Renal pelvis (tissue), 12 donors: ENCODE measurements at places on chromosomes 1 and 21. TPM values are rescaled to one million over a fixed set of nuclear protein-coding genes. Genes with fewer than 3 reads are reported as not detected.

The ITLN2 gene
- not detected for polyA plus RNA-seq

DNA sequence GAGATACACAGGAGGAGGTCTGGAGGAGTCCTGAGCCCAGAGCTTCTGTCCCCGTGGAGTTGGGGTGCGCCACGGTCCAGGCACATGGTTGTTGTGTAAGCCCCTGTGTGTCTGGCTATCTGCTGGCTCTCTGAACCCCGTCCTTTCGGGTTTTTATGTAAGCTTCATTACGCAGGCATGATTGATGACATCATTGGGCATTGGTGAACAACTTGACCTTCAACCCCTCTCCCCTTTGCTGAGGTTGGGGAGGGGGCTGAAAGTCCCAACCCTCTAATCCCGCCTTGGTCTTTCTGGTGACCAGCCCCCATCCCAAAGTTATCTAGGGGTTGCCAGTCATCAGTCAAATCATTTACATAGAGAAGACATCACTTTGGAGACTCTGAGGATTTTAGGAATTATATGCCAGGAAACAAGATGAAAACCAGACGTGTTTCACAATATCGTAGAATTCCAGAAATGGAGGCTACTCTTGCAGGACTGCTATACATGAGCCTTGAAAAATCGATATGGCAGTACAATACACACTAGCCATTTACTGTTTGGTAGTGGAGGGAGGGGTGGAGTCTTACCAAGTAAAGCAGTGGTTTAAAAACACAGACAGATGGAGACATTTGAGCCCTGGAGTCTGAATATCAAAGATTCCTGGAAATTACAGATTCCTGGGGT lies 69.8 kb upstream of the SCAF4 start:
- DNase-seq, result no peak

The C1orf56 gene
- polyA plus RNA-seq, result 11.8 TPM

GRCh38 chr1:230112131-230112701 lies 45.2 kb downstream of the GALNT2 start:
- DNase-seq, result no peak

- DNase-seq, result peak; percentile 54
Observed at GRCh38 chr1:244212797-244213475, 161.9 kb downstream of the ZBTB18 start.

- DNase-seq, result no peak
Observed at GRCh38 chr1:178536844-178537371, 24.0 kb downstream of the TEX35 start.

DNA sequence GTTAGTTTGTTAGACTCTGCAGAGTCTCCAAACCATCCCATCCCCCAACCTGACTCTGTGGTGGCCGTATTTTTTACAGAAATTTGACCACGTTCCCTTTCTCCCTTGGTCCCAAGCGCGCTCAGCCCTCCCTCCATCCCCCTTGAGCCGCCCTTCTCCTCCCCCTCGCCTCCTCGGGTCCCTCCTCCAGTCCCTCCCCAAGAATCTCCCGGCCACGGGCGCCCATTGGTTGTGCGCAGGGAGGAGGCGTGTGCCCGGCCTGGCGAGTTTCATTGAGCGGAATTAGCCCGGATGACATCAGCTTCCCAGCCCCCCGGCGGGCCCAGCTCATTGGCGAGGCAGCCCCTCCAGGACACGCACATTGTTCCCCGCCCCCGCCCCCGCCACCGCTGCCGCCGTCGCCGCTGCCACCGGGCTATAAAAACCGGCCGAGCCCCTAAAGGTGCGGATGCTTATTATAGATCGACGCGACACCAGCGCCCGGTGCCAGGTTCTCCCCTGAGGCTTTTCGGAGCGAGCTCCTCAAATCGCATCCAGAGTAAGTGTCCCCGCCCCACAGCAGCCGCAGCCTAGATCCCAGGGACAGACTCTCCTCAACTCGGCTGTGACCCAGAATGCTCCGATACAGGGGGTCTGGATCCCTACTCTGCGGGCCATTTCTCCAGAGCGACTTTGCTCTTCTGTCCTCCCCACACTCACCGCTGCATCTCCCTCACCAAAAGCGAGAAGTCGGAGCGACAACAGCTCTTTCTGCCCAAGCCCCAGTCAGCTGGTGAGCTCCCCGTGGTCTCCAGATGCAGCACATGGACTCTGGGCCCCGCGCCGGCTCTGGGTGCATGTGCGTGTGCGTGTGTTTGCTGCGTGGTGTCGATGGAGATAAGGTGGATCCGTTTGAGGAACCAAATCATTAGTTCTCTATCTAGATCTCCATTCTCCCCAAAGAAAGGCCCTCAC lies at the start of gene OLIG2:
Gene OLIG2 (plus strand): TSS at position 447 of the 954 bp plus-strand sequence. CDS start 928 bp downstream, outside the sequence.
- DNase-seq, result no peak

DNA sequence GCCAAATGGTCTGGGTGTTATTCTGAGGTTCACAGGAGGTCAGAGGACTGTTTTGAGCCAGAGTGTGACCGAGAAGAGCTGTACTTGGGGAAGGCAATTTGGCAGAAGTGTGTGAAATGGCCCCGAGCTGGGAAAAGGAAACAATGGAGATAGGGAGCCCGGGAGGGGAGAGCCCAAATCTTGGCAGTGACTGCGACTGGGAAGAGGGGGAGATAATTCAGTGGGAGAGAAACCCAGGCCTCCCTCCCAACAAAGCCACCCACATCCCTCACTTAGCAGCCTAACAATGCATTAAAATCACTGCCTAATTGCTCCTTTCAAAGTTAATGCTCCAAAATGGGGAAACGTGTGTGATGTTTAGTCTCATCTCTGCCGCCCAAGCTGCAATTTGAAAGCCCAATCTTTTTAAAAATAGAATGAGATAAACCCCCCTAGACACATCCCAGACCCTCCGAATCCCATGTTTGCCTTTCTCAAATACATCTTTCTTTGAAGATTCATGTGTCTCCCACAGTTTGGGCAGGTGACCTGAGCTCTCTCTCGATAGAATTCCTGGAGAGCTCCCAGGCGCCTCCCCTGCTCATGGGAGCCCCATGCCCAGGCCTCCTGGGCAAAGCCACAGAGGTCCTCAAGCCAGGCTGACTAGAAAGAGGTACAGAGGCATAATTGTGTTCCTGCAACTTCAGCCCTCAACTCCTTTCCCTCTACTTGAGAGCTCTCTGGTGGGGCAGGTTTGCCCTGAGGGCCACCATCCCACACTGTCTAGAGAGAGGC lies 17.3 kb downstream of the LRRC52 start:
- DNase-seq, result no peak

GRCh38 chr1:157103268-157103667 lies 3.7 kb upstream of the ETV3L start:
- DNase-seq, result no peak

The SPRR2F gene
- not detected for polyA plus RNA-seq

The TMOD4 gene
- 1.1 TPM for polyA plus RNA-seq

The LPAR3 gene
- polyA plus RNA-seq, result 1.2 TPM

- DNase-seq, result no peak
Observed at GRCh38 chr1:75328691-75329090, 194.5 kb downstream of the LHX8 start.

The TMPRSS2 gene
- 44.3 TPM for polyA plus RNA-seq

The LCE6A gene
- polyA plus RNA-seq, result not detected

DNA sequence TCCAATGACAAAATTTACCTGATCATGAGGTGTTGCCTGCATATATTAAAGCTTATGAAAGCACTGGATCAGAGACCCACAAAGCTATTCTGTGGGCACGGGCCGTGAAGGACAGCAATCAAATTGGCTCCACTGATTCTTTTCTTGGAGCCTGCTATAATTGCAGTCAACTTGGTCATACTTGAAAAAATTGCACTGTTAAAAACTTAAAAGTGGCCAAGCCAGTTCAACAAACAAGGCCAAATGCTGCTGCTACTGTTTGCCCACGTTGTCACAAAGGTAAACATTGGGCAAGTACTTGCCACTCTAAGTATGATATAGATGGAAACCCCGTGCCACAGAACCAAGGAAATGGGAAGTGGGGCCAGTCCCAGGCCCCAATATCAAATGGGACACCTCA lies 37.8 kb downstream of the CYP4A11 start:
- DNase-seq, result peak; percentile 19

DNA sequence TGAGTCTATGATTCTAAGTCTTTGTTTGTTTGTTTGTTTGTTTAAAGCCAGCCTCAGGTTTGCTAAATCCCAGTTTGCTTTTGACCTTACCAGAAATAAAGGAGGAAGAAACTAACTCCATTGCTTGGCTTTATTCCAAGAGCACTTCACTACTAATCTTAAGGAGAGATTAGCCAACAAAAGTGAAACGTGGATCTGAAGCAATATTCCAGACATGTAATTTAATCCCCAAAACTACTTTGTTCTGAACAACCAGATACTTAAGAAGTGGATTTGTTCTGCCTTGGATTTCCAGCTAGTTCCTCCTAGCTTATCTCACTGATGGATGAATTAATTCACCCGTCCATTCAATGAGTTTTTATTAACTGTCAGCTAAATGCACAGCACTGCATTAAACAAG lies 15.9 kb upstream of the CEP350 start:
- DNase-seq, result no peak

The HIVEP3 gene
- 3.7 TPM for polyA plus RNA-seq

The LDLRAD1 gene
- polyA plus RNA-seq, result not detected
